ENCODE measurements at places on chromosomes 16 and 17.

DNA sequence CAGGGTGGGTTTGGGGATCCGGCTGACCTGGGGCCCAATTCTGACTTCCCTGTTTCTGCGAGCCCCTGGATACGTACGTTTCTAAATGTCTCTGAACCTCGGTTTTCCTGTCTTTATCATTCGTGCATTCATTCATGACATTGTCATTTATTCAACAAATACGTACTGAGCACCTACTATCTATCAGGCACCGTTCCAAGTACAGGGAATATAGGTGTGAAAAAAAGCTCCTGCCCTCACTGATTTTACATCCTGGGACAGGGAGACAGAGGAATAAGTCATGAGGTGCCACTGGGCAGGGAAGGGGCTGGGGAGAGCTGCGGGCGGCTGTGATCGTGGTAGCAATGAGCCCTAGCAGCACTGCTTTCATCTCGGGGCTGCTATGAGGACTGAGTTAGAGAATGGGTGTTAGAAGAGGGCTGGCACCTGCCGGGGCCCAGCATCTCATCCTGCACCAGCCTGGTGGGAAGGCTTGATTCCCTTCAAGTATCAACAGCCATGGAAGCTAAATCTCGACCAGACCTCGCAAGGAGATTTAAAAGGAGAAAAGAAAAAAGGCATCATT lies 88.3 kb upstream of the DNAH17 start:
- no peak for DNase-seq

DNA sequence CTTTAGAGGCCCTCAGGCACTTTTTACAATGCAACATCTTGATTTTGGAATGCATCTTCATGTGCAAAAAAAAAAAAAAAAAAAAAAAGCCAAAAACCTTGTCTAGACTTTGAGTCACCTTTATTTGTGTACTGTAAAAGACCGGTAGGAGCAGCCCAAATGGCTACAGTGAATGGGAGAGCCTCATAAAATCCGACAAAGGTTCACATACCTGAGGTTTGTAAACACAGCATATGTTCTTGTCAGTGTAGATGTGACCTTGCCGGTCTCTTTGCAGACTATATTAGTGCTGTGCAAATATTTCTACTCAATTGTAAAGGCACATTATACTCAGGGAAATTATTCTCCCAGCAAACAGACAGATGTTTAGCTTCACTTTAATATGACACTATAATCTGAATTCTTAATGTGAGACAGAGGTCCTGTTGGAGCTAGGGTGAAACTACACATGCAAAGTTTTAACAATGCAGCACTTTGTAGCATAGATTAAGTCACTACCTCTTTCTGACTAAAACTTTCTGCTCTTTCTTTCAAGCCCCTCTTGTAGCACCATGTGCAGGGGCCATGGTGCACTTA lies 211.3 kb downstream of the CA10 start:
- DNase-seq = no peak

GRCh38 chr17:42488032-42488431 lies 29.4 kb downstream of the ATP6V0A1 start:
- no peak for DNase-seq

- no peak for DNase-seq
Observed at GRCh38 chr17:43753493-43754129, 5.0 kb downstream of the SOST start.

GRCh38 chr17:12492450-12492849 lies 173.2 kb upstream of the MYOCD start:
- DNase-seq = no peak

DNA sequence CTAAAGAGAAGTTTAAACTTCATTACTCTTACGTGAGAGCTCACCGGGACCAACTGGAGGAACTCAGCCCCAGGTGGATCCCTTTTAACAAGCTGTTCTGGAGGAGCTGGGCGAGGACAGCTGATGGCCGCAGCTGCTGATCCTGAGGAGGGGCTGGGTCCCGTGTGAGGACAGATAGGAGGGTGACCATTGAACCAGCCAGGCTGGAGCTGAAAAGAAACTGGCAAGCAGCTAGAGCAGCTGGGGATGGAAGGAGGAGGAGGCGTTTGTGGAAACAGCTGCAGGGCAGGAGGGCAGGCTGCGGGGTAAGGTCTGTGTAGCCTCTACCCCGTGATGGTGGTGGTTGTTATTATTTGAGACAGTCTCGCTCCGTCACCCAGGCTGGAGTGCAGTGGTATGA lies 119.5 kb downstream of the AATF start:
- DNase-seq = no peak

DNA sequence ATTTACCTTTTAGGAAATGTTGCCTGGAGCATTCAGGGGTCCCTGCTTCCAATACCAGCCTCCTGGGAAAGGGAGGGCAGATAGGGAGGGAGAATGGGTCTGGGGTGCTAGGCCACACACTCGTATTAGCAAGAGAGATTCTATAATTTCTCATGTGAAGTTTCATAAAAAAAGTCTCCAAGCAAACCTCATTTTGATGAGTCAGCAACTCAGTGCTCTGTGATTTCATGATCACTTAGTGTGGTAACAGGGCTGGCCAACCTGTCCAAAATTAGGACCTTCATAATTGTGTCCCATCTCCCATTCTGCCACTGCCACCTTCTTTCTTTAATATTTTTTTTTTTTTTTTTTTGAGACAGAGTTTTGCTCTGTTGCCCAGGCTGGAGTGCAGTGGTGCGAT lies 41.4 kb downstream of the IGF2BP1 start:
- DNase-seq = no peak

DNA sequence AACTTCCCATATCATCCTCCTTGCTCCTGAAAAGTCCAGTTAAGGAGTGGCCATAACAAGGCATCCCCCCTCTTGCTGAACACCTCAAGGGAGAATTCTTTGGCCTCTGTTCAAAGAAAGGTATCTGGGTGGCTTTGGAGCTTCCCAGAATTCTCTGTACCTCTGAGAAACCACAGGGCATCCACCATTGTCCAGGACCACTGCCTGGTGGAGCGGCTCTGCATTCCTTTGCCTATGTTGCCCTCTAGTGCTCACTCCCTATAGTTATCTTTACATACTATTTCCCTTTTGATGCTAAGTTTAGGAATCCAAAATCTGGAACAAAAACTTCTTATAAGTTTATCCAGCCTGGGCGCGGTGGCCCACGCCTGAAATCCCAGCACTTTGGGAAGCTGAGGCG lies 30.3 kb downstream of the CHD9NB start:
- peak; percentile 3 for DNase-seq

GRCh38 chr17:82397449-82398335 lies 20.5 kb upstream of the HEXD start:
- no peak for DNase-seq

DNA sequence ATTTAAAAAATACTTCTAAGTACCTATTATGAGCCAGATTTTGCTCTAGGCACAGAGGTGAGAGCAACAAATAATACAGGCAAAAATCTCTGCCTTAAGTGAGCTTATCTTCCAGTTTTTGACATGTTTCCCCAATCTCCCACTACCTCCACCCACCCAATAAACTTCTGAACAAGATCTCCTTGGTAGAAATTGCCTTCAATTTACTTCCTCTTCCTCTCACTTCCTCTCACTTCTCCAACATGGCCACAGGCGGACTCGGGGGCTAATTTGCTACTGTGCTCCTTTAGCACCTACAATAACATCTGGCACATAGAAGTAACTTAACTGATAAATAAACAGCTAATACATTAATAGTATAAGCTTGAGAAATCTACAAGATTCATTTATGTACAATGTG lies 82.6 kb downstream of the CACNG1 start:
- DNase-seq = no peak

DNA sequence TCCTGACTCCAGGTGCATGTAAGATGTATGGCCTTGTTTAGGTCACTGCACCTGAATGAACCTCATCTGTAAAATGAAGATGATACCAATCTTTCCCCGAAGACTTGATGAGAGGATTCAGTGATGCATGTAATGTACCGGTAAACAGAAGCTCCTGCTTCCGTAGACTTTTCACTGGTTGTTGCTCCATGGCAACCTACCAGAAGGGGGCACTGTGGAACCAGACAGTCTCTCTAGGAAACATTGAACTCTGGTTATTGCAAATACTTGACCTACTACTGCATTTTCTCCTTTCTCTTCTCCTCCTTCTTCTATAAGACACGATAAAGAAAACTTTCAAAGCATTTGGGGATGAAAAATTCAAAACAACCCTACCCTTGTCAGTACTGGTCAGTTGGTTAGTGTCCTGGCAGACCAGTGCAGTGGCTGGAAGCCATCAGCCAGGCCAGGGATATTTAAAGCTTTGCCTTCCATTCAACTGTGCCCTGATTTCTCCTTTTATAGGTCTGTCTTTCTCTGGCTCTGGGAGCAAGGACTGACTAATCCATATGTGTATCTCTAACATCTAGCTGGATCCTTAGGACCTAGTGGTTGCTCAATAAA lies 667.4 kb upstream of the SALL1 start:
- no peak for DNase-seq

GRCh38 chr17:48791128-48792032 lies 25.6 kb downstream of the TTLL6 start:
- DNase-seq = peak; percentile 60

- no peak for DNase-seq
Observed at GRCh38 chr17:38600906-38601305, 4.8 kb downstream of the SRCIN1 start.

DNA sequence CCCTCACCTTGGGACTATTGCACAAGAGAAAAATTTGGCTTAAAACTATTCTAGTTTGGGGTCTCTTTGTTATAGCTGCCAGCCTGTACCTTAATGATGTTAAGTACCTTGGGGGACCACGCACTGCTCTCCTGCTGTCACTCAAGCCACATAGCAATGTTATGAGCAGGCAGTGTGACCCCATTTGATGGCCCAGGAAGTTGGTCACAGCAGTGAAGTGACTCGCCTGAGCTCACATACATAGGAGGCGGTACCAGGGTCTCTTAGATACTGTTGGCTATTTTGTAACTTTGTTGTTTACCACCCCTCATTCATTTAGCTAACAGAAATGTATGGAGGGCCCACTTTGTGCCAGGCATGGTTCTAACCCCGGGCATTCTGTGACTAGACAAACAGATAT lies 16.4 kb downstream of the KCNG4 start:
- DNase-seq = no peak

GRCh38 chr16:67268136-67268579 lies 11.2 kb upstream of the PLEKHG4 start:
- DNase-seq = no peak

DNA sequence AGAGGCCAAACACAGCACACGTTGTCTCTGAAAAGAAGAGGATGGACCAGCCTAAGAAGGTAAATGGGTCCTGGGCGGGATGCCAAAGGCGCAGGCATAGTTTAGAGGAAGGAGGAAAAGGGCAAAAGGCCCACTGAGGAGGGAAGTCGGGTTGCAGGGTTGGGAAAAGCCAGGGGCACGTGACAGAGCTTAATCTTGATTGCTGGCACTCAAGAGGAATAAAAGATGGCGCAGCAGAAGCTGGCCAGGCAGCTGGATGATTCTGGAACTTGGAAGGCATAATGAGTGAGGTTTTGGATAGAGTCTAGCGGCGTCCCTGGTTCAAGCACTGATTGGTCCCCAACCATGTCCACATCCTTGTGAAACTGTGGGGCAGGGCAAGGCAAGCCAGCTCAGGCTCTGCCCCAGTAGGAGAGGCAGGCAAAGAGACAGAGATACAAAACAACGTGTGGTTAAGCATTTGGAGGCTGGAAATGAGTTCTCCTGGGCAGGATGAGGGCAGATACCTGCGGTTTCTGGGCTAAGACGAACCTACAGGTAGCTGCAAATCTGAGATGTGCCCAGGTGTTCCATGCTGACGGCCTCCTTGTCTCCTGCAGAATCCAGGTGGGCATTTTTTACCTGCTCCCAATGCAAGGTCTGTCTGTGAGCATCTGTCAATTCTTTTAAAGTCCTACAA lies 52.7 kb upstream of the CIBAR2 start:
- DNase-seq = no peak

DNA sequence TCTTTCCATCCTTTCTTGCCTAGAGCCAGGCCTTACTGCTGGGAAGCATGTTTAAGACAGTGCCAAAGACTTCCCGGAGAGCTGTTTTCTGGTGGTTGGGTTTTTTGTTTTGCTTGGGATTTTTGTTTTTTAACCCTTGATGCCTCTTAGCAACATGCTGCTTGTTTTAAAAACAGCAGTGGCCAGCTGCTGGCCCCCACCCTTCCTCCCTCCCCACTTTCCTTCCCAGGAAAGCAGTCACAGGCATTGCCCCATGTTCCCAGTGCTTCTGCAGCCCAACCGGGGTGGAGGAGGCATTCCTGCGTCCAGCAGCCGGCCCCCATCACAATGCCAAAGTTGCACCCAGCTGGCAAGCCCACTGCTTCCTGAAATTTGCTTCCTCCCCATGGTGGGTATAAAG lies 12.6 kb downstream of the TMEM132E start:
- DNase-seq = no peak

GRCh38 chr17:31674305-31674704 lies 184.7 kb downstream of the COPRS start:
- DNase-seq = no peak

DNA sequence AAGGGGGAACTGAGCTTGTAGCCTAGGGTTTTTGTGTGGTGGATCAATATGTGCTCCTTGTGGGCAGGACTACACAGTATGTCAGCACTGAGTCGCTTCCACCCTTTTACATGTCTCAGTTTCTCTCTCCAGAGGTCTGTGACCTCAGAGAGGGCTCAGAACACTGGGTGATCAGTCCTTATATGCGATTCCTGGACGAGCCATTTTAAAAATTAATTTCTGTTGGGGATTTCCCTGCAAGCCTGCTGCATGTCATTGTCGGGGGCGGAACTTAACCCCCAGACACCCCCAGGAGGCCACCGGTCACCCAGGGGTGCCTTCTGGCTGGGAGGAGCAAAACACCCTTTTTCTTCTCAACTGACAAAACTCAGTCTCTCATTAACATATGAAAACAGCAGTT lies 14.1 kb downstream of the DHRS7B start:
- no peak for DNase-seq

GRCh38 chr16:85640585-85640984 lies 27.5 kb downstream of the GSE1 start:
- DNase-seq = no peak

- no peak for DNase-seq
Observed at GRCh38 chr16:4293181-4293716, 20.4 kb upstream of the TFAP4 start.

DNA sequence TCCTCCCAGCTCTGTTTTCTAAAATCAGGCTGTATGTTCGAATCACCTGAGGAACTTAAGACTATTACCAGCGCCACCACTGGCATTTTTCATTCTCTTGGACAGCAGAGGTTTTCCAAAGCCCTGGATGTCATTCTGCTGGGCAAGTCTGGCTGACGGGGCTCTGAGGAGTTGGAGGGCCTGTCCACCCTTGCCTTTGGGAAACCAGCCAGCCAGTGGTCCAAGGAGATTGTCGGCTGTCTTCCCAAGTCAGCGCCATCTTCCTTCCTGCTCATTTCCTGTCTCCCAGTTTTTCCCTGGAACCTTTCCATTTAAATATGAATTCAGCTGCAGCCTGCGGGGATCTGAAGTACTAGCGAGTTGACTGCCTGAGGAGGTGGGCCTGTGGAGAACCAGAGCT lies 258.3 kb downstream of the PRKCA start:
- no peak for DNase-seq

- DNase-seq = no peak
Observed at GRCh38 chr17:3968015-3968414, 3.8 kb upstream of the ATP2A3 start.

- peak; percentile 8 for DNase-seq
Observed at GRCh38 chr17:34998205-34998604, 17.9 kb downstream of the LIG3 start.

Data from NCI-H2107 (cell line).